ENCODE measurements at places on chromosomes 7 and 10. TPM values are rescaled to one million over a fixed set of nuclear protein-coding genes. Genes with fewer than 3 reads are reported as not detected.

DNA sequence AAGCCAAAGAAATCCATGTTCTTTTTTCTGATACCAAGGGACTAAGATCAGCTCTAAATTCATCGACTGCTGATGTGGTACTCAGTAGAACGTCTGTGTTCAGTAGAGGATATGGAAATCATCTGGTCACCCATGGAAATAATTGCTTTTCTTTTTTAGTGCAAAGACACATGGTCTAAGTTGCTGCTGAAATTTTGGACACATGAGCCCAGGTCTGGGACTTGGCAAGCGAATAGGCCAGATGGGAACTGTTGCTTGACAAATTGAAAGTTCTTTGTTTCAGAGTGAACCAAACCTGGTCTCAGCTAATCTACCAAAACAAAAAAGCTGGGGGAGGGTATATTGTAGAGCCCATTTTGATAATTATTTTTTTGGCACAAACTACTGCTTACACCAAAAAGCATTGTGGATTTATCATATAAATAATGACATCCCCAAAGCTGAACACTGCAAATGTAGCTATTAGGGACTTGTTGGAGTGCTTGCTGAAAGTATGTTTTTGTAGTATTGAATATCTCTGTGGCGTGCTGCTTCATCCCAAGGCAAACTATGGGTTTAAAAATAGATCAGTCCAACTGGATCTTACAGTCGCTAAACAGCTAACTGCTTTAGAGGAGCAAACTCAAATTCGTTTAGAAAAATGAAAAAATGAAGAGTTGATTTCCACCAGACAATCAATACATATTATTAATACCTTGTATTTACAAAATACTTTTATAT, 144.7 kb downstream of the TRIL start:
- no peak for DNase-seq

- no peak for DNase-seq
Observed at GRCh38 chr7:129401228-129401966, 32.8 kb upstream of the STRIP2 start.

SLC13A1 gene
- under 0.01 TPM for total RNA-seq

TMEM26 gene
- total RNA-seq: 3.4 TPM
